ENCODE measurements at places on chromosomes 2 and 18.

GRCh38 chr18:51076503-51076902, 46.5 kb downstream of the SMAD4 start:
- no peak for DNase-seq

DNA sequence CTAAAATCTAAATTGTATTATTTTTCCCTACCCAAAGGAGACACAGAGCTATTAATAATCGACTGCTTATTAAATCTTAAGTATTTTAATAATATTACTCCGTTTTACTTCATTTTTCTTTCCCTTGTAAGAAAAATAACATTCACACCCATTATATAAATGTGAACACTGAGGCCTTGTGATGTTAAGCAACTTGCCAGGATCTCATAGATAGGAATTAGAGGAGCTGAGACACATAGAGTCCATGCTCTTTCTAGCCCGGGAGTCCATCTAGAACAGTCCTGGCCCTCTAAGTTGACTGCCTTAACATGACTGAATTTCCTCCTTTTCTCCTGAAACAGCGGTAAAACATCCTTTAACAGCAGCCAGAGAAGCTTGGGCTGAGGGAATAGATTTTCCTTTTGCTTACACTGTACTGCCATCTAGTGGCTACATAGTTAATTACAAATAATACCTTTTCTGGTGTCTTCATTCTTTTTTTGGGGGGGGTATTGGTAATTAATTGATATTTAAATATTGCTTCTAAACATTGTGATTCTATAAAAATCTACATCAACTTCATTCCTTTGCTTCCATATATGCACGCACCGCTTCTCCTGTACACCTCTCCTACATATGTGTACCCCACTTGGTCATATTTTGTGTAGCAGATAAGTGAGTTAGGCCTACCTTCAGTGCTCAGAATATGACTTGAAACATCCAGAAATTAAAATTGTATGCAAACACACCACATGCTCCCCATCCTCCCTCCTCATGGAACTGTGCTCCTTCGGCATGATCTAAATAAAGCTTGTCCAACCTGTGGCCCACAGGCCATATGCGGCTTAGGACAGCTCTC, 125.8 kb upstream of the HNMT start:
- peak; percentile 43 for DNase-seq

DNA sequence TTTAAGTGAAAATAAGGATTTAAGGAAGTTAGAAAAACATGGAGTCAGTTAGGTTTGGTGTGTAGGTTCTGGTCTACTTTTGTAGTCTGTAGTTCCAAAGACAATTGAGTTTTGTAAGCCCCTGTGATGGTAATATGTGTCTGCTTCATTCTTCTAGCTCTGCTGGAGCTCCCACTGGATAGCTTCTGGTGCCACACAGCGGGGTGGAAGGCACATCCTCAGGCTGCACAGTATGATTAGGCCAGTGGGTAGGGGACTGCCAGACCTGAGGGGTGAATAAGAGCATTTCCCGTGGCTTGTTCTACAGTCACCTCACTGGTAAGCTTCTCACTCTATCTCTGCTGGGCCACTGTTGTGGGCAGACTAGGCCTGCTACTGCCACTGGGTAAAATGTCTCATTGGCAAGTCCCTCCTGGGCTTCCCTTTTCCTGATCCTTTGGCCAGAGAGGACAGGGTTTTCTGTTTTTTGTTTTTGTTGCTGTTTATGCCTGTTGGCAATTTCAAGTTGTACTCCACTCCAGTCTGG, 44.5 kb downstream of the TMEM131 start:
- peak; percentile 67 for DNase-seq

DNA sequence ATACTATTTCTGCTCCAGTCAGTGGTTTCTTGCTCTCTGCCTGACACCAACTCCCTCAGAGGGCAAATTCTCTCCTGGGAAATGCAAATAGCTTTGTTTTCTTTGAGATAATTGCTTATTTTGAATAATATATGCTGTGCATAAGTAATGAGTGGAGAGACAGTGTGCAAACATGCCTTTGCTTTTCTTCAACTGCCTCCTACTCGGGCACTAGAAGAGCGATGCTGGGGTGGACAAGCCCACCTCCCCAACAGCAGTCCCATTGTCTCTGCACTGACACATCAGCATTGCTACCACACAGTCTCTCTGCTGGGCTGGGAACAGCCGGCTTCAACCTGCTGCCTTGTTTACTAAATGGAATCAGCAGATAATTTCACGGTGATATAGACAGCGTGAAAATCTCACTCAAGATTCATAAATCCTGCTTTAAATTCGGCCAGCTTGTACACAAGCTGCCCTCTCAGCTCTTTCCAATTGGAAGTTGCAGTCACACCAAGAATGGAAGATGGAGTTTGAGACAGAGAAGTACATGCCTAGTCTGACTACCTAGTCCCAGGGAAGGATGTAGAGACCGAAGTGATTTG, 694.5 kb downstream of the TDRD15 start:
- DNase-seq, result no peak

GRCh38 chr2:133166031-133166430, 402.2 kb downstream of the NCKAP5 start:
- DNase-seq, result no peak

- DNase-seq, result no peak
Observed at GRCh38 chr18:14924226-14924625, 176.3 kb downstream of the ANKRD30B start.

GRCh38 chr18:23257686-23258565, 122.6 kb downstream of the CABLES1 start:
- peak; percentile 93 for DNase-seq

GRCh38 chr2:238313991-238314350, 6.3 kb upstream of the TRAF3IP1 start:
- DNase-seq, result no peak

DNA sequence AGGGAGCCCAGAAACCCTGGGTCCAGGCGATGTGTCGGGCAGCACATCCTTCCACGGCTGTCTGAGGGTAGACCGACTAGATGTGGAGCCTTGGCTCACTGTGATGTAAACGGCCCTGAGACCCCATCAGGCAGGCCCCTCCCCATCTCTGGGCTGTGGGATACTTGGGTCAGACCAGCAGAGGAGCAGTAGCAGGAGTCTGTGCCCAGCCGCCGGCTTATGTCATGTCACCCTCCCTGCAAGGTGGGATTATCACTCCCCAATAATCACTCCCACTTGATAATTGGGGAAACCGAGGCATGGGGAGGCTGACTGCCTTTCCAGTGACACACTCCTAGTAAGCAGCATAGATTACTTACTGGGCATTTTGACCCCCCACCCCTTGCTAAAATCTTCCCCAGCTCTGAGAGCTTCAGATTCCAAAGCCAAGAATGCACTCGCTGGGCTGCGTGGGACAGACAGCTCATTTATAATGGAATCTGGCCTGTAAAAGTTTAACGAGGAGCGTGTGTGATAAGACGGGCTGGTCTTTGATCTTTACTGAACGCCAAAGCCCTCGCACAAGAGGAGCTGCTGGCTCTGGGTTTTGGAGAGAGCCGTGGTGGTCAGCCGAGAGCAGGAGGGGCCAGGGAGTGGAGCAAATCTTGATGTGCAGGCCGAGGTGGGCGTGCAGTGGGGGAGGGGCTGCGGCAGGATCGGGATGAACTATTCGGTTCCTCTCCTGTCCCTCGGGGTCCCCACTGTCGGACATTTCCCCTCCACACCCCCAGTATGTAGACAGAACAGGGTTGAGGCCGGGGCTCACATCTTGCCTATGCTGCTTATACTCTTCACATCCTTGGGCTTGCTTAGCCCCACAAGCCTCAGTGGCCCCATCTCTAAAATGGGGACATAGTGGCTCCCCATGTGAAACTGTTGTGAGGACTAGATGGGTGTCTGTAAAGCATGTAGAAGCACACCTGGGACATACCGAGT, 200.0 kb downstream of the GLI2 start:
- DNase-seq, result no peak

GRCh38 chr2:195730912-195731311, 73.9 kb downstream of the SLC39A10 start:
- no peak for DNase-seq

DNA sequence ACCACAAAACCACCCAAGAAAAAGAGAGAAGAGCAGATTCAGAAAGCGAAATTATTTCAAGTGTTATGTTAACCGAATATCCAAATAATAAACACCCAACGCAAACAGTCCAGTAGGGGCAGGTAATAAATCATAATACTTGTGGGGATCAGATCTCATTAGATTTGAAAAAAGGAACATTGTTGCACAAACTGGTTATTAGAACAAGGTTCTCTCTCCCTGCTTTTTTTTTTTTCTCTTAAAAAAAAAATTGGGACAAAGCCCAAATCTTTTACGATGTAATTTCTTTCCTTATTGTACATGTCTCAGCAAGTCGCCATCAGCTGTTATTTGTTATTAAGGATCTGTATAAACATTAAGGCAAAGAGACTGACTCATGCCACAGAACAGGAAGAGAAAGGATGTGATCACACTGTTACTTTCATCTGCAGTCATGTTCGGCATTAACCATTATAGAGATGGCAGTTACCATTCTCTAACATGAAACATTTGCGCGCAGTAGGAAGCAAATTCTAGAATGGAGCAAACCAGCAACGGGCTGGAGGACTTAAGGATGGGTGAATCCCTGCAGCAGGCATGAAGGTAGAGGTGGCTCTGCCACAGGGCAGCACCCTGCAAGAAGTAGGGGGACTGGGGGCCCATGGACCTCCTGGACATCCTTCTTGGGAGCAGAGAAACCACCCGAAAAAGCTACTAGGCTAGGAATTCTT, 42.0 kb downstream of the EPHA4 start:
- peak; percentile 7 for DNase-seq

- no peak for DNase-seq
Observed at GRCh38 chr2:15788830-15789229, 151.5 kb upstream of the MYCN start.

- DNase-seq, result no peak
Observed at GRCh38 chr18:59229701-59230443, 9.9 kb downstream of the GRP start.

GRCh38 chr2:88016960-88017779, 823 bp upstream of the RNU2-63P start:
- peak; percentile 11 for DNase-seq

DNA sequence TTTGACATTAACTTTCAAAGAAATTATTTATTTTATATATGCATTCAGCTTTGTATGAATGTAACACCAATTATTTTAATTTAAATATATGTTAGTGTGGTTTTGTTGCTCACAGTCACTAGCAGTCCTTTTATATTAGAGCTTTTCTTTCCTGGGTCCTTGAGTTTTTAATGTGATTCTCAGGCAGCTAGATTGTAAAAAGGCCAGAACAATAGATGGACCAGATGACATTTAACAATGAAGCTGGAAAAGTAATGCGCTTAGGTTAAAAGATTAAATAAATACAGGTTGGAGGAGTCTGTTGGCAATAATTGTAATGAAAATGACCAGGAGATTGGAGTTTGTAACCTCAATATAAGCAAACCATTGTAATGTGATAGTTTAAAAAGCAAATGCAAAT, 171.1 kb downstream of the FTCDNL1 start:
- DNase-seq, result no peak

DNA sequence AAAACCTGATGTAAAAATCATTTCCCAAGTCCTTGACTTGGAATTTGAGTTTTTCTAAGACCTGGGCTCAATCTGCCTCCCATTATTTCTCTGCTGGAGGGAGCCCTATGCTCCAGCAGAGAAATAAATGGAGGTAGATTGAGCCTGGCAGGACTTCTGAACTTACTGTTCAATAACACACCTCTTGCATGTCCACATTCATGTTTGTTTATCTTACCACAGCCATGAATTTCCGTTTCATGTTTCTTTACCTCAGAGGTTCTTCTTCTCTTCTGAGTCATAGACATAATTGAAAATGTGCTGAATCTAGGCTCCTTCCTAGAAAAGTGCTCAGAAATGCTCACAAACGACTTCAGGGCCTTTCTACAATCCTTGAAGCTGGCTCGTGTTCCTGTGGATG, 170.8 kb downstream of the PMAIP1 start:
- DNase-seq, result no peak

GRCh38 chr2:212546669-212547068, 8.1 kb upstream of the ERBB4 start:
- DNase-seq, result no peak

GRCh38 chr18:45335282-45336043, 279.8 kb upstream of the SLC14A2 start:
- no peak for DNase-seq

- no peak for DNase-seq
Observed at GRCh38 chr2:127429844-127430425, 11.7 kb downstream of the PROC start.

DNA sequence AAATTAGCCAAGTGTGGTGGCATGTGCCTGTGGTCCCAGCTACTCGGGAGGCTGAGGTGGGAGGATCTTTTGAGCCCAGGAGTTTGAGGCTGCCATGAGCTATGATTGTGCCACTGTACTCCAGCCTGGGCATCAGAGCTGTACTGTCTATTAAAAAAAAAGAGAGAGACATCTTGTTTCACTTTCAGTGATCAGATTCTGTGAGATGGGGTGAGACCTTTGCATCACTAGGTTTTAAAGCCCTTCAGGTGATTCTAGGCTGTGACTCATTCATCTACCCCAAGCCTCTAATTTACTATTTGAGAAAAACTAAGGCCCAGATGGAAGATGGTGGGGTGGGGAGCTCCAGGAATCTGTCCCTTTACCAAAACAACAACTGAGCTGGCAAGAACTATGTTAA, 7.1 kb downstream of the C2orf92 start:
- DNase-seq, result no peak

DNA sequence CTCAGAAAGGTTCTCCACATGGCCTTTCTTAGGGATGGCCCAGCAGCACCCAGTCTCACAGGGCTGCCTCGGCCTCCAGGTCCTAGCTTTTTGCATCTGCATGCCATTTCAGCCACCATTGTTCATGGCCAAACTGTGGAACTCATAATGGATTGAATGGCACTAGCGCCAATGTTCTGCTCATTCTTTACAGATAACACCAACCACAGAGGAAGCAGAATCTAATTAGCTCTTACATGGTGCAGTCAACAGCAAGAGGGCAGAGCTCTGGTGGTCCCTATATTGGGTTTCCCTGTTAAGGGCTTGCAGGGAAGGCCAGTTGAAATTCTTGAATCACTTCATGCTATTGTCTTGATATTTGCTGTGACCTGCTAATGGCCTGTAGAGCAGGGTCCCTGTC, 45.6 kb downstream of the ARL4C start:
- DNase-seq, result no peak

GRCh38 chr2:178796079-178796677, 11.0 kb downstream of the TTN start:
- DNase-seq, result peak; percentile 45

DNA sequence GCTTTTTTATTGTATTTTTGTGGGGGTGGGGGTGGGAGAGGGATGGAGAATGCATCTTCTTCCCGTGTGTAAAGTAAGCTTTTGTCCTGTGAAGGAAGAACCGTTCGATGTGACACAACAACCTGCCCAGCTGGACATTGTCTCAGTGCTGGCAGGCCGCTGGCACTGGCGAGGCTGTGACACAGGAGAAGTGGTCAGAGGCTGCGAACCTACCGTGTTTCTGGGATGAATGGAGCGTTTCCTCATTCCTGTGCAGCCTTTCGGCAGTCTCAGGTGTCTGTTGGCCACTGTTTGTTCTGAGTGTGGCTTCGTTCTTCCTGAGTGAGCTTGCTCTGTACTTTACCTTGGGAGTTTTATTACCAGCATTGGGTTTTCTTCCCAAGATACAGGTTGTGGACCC, 8.0 kb downstream of the RAMP1 start:
- no peak for DNase-seq

GRCh38 chr2:169734169-169734847, 676 bp downstream of the KLHL23 start:
- no peak for DNase-seq

GRCh38 chr2:158013891-158014290, 87.8 kb upstream of the UPP2 start:
- DNase-seq, result peak; percentile 3
